ENCODE measurements at places on chromosomes 4 and X.
A peak's percentile ranks its signal among the peaks of the same experiment; 100 is the strongest.

DNA sequence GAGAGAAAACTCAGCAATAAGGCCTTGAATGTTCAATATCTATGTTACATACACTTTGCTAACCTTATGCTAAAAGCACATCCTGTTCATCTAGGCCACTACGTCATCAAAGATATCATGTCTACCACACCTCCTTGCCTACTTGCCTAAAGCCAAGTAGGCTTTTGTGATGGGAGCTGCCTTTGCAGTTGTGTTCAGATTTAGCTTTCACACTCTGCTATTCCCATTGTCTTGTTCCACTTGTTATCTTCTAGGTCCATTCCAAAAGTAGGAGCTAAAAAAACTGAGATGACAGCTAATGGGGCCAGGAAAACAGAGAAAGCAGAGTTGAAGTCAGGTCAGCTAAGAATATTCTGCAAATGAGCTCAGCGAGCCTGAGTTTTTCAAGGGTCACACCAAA lies 153.6 kb upstream of the EDNRA start:
- no peak for DNase-seq

- no peak for DNase-seq
Observed at GRCh38 chr4:121030711-121031110, 41.6 kb downstream of the NDNF start.

DNA sequence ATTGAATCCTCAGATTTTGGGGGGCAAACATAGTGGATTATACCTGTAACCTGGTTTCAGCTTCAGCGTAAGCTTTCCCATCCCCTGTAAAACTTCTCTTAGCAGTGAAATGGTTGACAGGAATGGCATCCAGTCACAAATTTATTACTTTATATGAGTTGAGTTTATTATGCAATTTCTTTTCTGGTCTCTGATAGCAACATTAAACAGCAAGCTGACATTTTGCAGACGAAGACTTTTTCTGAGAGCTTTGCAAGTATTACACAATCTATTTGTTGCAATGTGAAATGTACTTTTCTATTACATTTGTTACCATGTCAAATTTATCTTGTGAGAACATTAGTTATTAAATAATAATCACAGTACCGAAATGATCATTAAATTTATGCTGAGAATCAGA lies 60.6 kb downstream of the GSPT2 start:
- no peak for DNase-seq

GRCh38 chrX:68936608-68937007 lies 107.8 kb downstream of the EFNB1 start:
- no peak for DNase-seq

- DNase-seq, result no peak
Observed at GRCh38 chr4:52249581-52249980, 198.5 kb downstream of the SPATA18 start.

DNA sequence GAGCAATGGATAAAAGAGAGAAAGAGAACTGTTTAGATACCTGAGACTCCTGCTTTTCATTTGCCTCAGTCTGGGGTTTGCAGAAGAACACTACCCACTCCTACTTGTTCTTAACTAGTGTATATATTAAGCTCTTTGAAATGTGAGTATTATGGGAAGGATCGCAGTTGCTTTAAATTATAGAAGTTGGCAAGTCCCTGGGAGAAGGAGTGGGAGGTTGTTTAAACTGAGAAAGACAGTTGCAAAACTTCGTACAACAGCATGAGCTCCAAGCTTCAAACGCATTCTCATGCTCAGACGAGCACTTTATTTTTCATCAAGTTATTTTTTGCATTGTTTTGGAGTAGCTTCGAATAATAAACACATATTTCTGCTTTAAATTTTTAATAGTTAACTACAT lies 88.1 kb upstream of the C1QTNF7 start:
- no peak for DNase-seq

- DNase-seq, result no peak
Observed at GRCh38 chrX:22758807-22759481, 240.8 kb upstream of the DDX53 start.

- no peak for DNase-seq
Observed at GRCh38 chr4:26533685-26534084, 43.4 kb upstream of the CCKAR start.

GRCh38 chrX:129600981-129601424 lies 53.8 kb downstream of the APLN start:
- no peak for DNase-seq

GRCh38 chr4:6339818-6340445 lies 70.3 kb downstream of the WFS1 start:
- no peak for DNase-seq

DNA sequence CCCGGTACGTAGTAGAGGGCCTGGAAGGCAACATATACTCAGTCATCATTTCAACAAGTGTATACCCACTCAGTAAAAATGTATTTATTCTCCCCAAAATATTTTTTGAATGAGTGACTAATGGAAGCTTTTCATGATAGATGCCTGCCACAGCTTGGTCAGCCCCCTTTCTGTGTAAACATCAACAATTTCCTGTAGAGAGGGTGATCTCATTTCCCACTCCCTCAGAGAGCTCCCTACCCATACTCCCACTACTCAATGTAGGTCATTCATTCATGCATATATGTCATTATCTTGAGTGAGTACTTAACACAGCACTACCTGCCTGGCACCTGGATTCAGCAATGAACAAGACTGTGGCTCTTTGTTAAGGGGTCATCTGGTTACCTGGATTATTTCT lies 81.9 kb downstream of the STK32B start:
- no peak for DNase-seq

- no peak for DNase-seq
Observed at GRCh38 chrX:23394421-23394820, 59.8 kb downstream of the PTCHD1 start.

- no peak for DNase-seq
Observed at GRCh38 chrX:40154853-40155588, 57.3 kb upstream of the BCOR start.

DNA sequence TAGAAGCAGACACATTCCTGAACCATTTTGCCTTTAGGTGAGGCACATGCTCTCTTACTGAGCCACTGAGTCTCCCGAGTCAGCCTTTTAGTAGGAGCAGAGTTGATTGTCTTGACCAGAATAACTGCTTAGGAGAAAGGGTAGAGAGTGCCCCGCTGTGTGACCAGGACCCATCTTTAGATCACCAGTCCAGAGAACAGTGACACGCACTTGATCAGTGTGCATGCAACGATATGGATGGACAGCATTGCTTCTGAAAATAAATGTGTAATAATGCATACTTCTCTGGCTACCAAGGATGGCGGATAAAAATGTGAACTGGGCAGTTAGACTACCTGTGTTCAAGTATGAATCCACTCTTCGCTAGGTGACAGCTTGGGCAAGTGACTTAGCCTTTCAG lies 897.7 kb downstream of the TRIML1 start:
- DNase-seq, result no peak

DNA sequence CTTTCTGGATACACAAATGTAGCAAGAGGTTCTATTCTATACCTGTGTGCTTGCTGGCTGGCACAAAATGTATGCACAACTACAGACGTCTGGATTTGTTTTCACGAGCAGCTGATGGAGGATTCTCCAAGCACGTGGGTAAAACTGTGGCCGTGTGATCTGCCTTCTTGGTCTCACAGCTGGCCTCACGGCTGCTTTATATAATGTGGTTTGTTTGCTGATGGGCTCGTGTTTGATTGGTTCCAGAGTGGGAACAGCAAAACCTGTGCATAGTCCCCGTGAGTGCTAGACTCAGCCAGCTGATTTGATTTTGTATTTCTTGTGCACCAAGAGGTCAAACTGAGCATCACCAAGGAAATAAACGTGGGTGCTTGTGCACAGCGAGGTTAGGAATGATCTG lies 262.6 kb upstream of the RPS6KA3 start:
- no peak for DNase-seq

DNA sequence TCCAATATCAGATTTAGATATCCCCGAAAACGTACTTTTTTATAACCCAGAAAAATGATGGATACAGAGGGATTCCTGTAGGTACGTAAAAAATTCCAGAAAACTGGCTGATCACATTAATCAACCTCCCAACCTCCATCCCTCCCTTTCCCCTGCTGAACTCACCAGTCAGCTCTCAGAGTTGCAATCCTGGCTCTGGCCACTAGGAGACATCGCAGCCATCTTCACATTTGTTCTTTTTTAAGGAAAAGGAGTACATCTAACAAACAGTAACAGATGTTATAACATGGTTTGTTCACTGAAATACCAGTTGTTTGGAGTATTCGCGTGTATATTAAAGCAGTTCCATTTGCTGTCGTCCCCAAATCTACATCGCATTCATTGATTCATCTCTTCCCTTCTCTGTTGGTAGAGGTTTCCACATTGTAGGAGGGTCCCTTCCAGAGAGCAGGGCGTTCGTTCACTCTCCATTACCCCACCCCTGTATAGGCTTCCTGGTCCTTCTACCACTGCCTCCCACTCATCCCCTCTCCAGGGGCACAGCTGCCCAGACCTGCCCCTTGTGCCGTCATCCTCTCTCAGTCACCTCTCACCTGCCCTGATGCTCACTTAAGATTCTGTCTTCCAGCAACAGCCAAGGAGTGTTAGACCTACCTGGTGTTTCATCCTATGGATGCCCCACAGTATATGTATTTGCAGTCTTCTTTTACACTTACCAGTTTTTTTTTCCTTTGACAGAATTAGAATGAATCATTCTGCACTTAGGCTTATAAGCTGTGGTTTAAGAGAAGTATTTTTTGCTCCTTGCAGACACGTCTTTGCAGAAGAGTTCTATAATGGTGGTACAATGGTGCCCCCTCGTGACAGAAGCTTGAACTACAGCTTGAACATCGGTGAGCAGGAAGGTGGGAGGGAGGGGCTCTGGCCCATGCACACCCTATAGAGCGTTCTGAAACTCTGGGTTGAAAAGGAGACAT lies 36.8 kb upstream of the RAB40AL start:
- DNase-seq, result peak; percentile 68

GRCh38 chr4:135120195-135120594 lies 918.6 kb upstream of the PABPC4L start:
- no peak for DNase-seq

DNA sequence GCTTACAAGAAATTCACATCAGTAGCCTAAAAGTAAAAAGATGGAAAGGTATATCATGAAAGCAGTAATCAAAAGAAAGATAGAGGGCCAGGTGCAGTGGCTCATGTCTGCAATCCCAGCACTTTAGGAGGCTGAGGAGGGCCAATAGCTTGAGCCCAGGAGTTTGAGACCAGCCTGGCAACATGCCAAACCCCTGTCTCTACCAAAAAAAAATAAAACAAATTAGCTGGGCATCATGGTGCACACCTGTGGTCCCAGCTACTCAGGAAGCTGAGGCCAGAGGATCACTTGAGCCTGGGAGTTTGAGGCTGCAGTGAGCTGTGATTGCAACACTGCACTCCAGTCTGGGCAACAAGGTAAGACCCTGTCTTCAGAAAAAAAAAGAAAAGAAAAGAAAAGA lies 55.5 kb downstream of the GSPT2 start:
- DNase-seq, result no peak

DNA sequence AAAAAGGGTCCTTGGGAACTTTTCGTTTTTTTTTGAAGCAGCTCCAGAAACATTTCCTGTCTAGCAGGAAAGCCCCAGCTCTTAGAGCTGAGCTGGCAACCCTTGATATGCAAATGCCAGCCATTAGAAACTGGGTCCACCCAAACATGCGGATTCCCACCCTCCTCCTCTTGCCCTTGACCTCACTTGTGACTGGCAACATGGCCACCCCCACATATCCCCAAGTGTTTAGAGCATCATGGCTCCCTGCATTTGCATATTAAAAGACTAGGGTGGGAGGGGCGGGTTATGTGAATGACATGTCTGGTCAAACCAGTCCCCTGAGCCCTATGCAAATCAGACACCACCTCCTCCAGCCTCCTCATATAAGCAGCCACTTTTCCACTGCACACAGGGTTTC lies 671.1 kb downstream of the FAT4 start:
- no peak for DNase-seq

GRCh38 chr4:166202991-166203390 lies 330.0 kb downstream of the TLL1 start:
- no peak for DNase-seq

GRCh38 chr4:103118166-103118565 lies 18.5 kb upstream of the BDH2 start:
- DNase-seq, result no peak

DNA sequence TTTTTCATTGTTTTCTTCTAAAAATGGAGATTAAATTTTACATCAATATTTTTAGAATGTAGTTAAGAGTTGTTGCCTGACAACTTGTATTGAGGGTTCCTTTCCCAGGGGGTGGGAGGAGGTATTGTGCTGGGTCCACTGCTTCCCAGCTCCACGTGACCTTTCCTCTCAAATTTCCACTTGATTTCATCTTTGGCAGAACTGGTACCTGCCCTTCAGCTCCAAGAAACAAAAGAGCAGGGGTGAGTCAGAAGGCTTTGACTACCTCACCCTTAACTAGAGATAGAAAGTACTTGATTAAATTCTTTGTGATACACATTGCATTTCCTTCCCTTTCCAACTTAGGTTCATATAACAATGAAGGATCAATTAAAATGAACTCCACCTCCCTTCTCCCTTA lies 19.7 kb downstream of the TRIM2 start:
- no peak for DNase-seq

GRCh38 chr4:10416441-10416840 lies 40.8 kb downstream of the ZNF518B start:
- peak; percentile 19 for DNase-seq

DNA sequence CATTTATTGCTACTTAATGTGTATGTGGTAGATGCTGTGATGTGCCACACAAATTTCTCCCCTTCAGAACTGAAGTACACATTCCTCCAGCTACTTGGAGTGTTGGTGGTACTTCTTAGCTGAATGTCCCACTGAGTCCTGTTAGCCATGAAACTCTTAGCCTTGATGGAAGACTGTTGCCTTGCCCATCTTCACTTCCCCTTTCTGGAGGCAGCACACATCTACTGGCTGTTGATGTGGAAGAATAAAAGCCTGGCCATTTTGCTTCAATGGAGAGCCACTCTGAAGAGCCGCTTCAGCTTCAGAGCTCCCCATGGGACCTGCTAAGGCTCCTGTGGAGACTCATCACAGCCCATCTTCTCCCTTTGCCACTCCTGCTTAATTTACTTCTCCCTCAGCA lies 157.7 kb upstream of the PITX2 start:
- no peak for DNase-seq

- DNase-seq, result peak; percentile 1
Observed at GRCh38 chr4:8319731-8320385, 50.3 kb downstream of the HTRA3 start.

GRCh38 chr4:76699751-76700310 lies 198.1 kb downstream of the SOWAHB start:
- DNase-seq, result no peak

- DNase-seq, result no peak
Observed at GRCh38 chrX:31036895-31037294, 34.9 kb downstream of the FTHL17 start.
